ENCODE measurements at places on chromosomes 11 and 22.

GRCh38 chr11:44899959-44900358 is 50.7 kb downstream of the TP53I11 start:
- peak; percentile 92 for DNase-seq

GRCh38 chr11:3222003-3222855 is 3.6 kb upstream of the MRGPRG start:
- no peak for DNase-seq

GRCh38 chr22:19396561-19396933 is 35.0 kb downstream of the HIRA start:
- no peak for DNase-seq

- DNase-seq, result peak; percentile 66
Measured at GRCh38 chr11:60700689-60701468, 1.5 kb downstream of the MS4A8 start.

DNA sequence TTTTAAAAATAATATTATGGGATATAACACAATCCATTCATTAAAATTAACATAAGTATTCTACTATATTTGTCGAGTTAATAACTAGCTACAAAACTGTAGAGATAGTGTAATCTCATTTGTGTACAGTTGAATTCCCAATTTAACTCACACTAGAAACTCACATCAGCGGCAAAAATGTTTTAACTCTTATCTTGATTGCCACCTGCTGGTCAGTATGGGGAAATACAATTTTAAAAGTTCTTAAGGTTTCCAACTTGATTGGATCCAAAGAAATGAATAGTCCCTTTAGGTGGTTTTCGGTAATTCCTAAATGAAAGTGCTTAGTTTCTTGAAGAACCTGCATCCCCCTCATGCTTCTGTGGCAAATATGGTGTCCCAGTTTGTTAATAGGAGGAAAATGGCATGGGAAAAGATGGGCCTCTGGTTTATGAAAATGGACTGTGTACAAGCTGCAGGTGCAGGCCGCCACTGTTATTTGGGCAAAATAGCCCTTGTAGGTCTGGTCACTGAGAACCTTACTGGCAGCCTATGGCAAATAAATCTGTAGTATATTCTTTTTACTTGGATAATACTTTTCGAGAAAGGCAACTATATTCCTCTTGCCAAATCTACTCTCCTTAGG is 33.7 kb upstream of the SLC17A6 start:
- peak; percentile 52 for DNase-seq

GRCh38 chr11:125494974-125495725 is 915 bp downstream of the FEZ1 start:
- DNase-seq, result no peak

- DNase-seq, result no peak
Measured at GRCh38 chr11:72048766-72049460, 31.4 kb downstream of the NUMA1 start.

- no peak for DNase-seq
Measured at GRCh38 chr11:76443268-76443980, 1.4 kb upstream of the EMSY start.
